ENCODE measurements at places on chromosomes 6 and 20.

GRCh38 chr6:133179481-133179880, 61.7 kb upstream of the EYA4 start:
- DNase-seq: no peak

- DNase-seq: no peak
Measured at GRCh38 chr6:133404151-133404550, 163.0 kb downstream of the EYA4 start.

DNA sequence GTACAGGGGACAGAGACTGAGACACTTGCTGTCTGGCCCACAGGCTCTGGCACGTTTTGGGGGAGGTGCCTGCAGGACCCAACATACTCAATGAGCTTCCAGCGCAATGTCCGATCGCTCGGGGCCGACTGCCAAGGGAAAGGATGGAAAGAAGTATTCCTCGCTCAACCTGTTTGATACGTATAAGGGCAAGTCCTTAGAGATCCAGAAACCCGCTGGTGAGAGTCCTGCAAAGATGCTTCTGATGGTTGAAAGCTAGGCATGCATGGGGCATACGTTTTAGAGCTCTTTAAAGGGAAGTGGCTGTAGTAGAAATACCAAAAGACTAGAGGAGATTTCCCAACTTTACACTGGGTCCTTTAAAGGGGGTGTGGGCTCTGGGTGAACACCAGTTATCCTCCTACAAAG, 2.2 kb downstream of the PRRC2A start:
- DNase-seq: no peak

GRCh38 chr20:8271727-8272126, 139.7 kb downstream of the PLCB1 start:
- no peak for DNase-seq

- DNase-seq: no peak
Measured at GRCh38 chr6:16434885-16435284, 196.5 kb downstream of the GMPR start.

GRCh38 chr20:48638546-48638945, 189.3 kb downstream of the PREX1 start:
- DNase-seq: no peak

GRCh38 chr6:53360093-53360912, 11.6 kb upstream of the ELOVL5 start:
- DNase-seq: no peak

GRCh38 chr20:19212821-19213502, 520 bp downstream of the SLC24A3 start:
- no peak for DNase-seq

DNA sequence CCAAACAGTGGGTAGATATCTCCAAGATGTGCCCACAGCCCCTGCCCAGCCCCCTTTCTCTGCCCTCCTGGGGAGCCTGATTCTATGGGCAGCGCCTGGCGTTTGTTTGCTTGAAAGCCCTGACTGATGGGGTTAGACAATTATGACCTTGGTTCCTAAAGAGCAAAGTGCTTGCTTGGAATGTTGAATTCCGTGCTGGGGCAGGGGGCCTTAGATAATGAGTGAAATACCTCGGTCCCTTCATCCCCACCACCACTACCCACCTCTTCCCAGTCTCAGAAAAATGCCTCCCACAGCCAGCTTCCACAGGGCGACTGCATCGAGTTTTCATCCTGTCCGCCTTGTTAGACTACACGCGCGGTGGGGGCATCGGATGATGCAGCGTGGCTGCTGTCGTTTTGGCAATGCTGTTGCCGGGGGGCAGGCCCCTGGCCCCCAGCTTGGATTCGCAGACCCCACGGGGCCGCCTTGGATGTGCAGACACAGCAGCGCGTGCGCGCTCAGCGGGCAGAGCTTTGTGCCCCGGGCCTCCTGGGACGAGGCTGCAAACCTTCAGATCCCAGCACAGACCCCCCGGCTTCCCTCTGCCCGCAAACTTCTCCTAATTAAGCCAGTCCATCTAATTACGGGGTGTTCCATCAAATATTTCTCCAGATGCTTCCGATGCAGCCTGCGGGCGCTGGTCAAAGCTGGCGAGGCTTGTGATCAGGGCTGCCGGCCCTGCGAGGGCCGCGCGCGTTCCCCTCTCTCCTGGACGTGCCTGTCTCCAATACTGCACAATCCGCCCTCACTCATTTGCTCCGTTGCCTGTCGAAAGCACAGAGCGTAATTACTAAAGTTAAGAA, 86.1 kb downstream of the LINC00237 start:
- no peak for DNase-seq

- no peak for DNase-seq
Measured at GRCh38 chr6:32401284-32401963, 5.6 kb downstream of the BTNL2 start.

DNA sequence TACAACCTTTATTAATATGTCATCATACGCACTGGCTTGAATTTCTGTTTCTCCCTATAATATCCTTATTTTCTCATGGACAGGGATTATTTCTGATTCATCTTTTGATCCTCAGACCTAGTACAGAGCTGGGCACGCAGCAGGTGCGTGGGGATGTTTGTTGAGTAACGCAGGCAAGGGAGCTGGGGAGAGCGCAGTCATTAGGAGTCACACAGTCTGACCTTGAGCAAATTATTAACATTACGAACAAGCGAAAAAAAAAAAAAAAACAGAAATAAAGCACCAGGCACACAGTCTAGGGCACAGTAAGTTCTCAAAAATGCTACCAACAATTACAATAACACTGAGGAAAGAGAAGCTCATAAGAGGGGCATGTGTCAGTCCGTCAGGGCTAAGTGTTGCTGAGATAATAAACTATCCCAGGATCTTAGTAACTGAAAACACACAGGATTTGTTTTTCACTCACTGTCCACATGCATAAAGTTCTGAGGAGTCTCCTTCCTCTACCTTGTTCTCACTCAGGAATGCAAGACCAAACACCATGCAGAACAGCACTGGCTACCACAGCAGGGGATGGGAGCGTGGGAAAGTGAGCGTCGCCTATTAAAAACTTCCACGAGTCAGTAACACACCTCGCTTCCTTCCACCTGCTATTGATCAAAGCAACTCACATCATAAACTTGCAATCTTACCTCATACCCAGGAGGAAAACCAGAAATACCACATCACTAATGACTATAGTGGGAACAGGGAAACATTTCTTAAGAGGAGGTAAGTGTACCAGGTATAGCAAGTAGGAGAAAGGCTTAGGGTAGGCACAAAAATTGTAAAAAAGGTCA, 56.9 kb downstream of the PDE10A start:
- DNase-seq: no peak

DNA sequence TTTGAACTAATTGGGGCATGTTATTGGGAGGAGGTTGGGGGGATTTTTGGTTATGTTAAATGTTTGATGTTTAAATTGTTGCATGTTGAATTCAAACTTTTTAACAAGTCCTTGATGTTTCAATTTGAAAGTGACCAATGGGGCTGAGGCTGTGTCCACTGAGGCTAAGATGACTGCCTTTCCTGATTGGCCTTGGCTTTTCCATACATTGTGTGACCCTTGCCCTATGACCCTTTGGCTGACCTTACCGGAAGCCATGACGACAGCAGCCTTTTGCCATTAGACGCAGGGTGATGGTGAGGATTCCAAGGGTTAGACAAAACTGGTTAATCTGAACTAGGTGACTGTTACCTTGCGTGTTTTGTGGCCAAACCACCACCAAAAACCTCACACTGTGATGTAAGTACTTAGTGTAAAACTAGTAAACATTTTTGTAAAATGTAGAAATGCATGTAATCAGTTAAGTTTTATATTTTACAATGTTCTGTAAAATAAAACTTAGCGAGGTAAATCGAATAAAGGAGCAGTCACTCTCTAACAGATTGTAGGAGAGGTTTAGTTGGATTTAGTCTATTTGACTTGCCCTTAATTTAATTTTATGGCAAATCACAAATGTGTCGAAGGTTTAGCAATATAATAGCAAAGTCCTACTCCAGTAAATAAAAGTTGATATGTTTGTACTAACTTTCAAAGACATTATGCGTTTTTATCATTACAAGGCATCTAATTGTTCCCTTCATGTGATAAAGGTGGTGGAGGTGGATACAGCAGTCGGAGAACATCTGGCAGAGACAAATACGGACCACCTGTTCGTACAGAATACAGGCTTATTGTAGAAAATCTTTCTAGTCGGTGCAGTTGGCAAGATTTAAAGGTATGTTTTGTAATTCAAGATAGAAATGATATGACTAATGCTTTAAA, 1.6 kb downstream of the SRSF6 start:
- DNase-seq: no peak

- no peak for DNase-seq
Measured at GRCh38 chr20:54525916-54526590, 50.7 kb downstream of the DOK5 start.

Measured in activated CD4-positive, CD25-positive, alpha-beta regulatory T cell (primary cell).